ENCODE measurements at places on chromosomes 7 and 10.

- no peak for DNase-seq
Measured at GRCh38 chr10:62096256-62096933, 172.2 kb downstream of the RTKN2 start.

GRCh38 chr10:36943544-36943943, 181.9 kb upstream of the ANKRD30A start:
- DNase-seq: no peak

- DNase-seq: no peak
Measured at GRCh38 chr7:17497549-17498167, 199.2 kb downstream of the AHR start.

GRCh38 chr10:74539317-74539716, 287.1 kb upstream of the KAT6B start:
- DNase-seq: no peak

GRCh38 chr7:112022128-112022527, 184.1 kb downstream of the DOCK4 start:
- DNase-seq: no peak

DNA sequence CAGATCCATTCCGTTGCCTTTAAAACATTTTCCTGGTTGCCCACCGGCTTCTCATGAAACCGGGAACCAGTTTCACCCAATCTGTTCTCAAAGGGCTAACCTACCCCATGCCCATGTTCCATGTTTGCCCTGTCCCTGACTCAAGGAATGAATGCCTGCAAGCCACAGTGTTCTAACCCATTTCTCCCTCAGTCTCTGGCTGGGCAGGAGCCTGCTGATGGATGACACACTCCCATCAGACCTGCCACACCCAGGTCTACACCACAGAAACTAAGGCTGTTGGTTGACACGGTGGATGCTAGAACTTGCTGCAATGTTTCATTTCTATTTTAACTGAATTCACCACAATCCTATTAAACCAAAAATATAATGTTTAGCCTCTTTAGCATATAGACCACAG, 15.6 kb downstream of the CLRN3 start:
- no peak for DNase-seq

- DNase-seq: no peak
Measured at GRCh38 chr10:2464483-2464882, 602.9 kb upstream of the PFKP start.

GRCh38 chr10:111249925-111250324, 173.1 kb downstream of the ADRA2A start:
- no peak for DNase-seq

- no peak for DNase-seq
Measured at GRCh38 chr10:87053577-87054181, 33.6 kb downstream of the FAM25A start.

- no peak for DNase-seq
Measured at GRCh38 chr7:156881679-156882078, 11.3 kb downstream of the LMBR1 start.

Measured in activated naive CD4-positive, alpha-beta T cell treated with Interleukin-2 at 50 U/mL for 16 hours (primary cell).